ENCODE measurements at places on chromosomes 6 and 20.

- no peak for DNase-seq
Observed at GRCh38 chr6:15443119-15443830, 197.4 kb downstream of the JARID2 start.

DNA sequence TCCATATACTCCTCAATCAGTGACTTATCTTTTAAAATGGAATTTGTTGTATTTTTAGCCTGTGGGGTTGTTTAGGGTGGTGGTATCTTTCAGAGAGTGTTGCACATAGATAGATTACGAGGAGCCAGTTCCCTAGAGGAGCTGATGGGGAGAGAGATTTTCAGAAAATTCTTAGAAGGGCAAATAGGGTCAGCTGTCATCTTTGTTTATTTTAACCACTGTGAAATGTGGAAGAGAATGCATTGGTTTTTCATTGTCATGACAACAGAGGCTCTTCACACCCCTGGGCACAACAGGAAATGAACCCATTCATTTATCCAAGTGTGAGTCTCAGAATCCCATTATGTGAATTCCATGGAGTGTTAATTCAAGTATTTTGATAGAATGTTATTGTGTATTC is 188.4 kb downstream of the JARID2 start:
- DNase-seq: no peak

- no peak for DNase-seq
Observed at GRCh38 chr6:95846652-95847051, 169.1 kb upstream of the FUT9 start.

DNA sequence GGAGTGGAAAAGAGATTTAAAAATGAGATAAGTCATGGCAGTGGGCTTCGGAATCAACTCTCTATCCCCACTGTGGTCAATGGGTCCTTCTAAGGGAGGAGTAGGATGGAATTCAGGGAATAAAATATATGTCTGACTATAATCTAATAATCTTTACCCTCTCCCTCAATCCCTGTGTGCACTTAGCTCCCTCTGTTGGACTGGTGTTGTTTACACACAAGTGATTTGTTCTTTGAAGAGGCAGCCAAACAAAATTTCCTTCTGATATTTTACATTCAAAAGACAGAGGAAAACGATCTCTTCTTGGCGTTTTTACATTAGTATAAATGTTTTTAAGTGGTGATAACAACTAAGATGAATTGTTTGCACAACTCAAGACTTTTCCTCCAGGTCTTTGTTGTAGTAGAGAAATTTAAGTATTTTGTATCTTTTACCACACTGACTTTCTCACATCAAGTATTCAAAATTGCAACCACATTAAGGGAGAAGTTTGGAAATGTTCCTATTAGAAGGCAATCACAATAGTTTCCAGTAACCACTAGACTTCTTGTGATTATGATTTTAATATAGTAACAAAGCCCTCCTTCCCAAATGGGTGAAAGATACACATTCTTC is 317.8 kb downstream of the CENPW start:
- no peak for DNase-seq

DNA sequence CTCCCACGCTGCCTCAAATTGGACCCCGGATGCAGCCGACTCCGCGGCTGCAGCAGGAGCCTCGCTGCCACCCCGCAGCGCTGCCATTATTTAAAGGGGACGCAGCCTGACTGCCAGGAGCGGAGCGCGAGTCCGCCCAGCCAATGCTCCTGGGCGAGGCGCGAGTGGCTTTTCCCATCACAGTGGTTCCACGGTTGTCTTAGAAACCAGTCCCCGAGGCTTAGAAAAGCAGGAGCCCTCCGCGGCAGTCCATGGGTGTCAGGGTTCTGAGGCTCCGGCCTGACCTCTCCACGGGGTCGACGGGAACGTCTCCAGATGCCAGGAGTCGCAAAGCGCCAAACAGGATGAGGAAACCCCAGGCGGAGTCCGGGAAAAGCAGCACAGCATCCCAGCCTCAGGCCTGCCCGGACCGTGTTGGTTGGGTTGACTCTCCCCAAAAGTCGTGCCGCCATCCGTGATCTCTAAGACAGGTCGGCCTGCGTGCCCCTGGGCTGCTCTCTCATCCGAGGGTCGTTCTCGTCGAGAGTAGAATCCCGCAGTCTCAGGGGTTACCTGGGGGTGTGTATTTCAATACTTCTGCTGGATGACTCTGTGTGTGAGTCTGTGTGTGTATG is 975.8 kb upstream of the DEFB115 start:
- DNase-seq: no peak

DNA sequence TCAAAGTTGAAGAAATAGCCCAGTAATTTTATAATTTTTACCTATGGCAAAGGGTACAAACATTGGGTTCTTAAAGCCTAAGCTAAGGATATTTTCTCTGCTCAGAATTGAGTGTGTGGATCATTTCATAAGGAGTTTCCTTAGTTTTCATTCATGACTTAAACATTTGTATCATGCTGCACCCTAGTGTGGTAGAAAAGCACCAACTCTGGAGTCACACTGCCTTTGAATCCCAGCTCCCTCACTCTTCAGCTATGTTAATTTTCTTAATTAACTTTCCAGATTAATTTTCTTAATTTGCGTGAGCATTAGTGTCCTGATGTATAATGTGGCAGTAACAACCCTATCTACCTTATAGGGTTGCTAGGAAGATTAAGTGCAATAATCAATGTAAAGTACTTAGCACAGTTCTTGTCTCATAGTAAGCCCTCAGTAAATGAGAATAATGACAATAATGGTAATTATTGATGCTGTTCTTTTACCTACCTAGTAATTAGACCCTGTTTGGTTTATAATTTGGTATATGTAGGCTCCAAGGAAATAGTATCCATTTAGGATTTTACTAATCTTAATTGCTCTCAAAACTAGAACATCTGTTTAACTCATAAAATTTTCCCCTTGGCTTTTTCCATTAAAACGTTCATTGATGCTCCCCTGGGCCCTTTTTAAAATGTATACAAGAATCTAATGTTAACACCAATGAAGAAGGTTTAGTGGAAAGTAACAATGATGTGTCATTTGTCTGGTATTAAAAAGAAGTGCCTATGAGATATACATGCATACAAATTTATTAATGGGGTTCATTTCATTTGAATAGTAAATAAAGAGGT is 31.6 kb downstream of the DSE start:
- no peak for DNase-seq

- no peak for DNase-seq
Observed at GRCh38 chr6:168718821-168719475, 278.0 kb downstream of the SMOC2 start.

- no peak for DNase-seq
Observed at GRCh38 chr6:25965058-25965457, 2.5 kb downstream of the TRIM38 start.

GRCh38 chr6:63716169-63716568 is 80.6 kb downstream of the PHF3 start:
- DNase-seq: no peak

- DNase-seq: no peak
Observed at GRCh38 chr6:44575644-44576043, 188.1 kb downstream of the CDC5L start.

- DNase-seq: no peak
Observed at GRCh38 chr6:12265791-12266190, 24.4 kb upstream of the EDN1 start.

DNA sequence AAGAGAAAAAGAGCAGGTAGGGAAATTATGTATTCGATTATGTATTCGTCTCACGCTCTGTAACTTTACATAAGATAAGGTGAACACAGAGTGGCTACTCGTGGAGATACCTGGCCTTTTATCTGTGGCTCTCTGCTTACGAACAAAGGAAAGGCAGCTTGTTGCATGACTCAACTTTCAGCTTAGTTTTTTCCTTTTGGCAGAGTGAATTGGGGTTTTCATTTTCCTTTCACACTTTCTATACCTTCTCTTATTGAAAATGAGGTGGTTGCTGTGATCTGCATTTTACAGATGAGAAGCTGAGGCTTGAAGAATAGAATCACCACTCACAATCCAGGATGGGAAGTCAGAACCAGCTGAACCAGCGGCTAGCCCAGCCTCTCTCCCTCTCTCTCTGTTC is 13.3 kb upstream of the KCNK15 start:
- no peak for DNase-seq

- no peak for DNase-seq
Observed at GRCh38 chr6:36209606-36210005, 13.1 kb downstream of the BRPF3 start.

DNA sequence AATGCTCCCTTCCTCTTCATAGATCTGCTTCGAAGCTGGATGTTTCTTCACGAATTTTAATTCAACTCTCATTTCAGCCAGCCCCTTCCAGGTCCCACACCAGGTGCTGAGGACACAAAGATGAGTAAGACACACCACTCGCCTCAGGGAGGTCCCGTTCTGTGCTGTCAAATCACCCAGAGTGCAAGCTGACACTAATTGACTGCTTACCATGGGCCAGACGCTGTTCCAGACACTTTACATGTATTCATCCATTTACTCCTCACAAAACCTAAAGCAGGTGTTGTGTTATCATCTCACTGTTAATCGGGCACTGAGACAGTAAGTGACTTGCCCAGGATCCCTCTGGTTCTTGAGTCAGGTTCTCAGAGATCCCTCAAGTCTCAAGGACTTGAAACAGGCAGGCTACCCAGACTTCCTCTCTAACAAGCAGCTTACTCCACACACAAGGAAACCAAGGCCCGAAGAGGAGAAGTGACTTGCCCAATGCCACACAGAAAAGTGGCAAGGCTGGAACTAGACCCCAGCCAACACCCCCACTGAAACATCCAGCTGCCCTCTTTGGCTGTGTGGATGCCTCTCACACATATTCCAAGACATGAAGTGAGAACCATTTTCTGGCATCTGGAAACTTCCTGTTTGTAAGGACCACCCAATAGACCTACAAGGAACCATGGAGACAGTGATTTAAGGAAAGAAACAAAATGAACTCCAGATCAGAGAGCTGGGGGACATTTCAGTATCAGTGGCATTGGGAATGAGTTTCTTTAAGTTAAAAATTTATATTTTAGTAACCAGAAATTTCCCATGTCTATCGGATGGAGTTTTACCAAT is 174.5 kb downstream of the CDC5L start:
- DNase-seq: no peak
